ENCODE measurements at places on chromosomes 7 and 10.

GRCh38 chr7:20932785-20933527, 146.3 kb upstream of the SP8 start:
- no peak for DNase-seq

DNA sequence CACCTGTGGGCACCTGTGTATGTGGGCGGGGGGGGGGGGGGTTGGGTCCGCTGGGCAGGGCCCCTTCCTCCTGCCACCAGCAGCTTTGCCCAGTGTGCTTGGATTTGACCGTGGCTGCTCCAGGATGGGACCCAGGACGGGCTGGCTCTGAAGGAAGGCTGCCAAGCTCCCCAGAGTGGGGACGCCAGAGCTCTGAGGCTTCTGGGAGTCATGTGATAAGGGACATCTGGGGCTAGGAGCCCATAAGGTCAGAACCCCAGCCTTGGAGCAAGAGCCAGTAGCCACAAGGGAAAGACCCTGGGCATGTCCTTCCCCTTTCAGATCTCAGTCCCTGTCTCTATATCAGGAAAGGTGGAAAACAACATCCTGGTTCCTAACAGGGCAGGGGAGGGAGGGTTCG, 21.8 kb upstream of the AMZ1 start:
- no peak for DNase-seq

DNA sequence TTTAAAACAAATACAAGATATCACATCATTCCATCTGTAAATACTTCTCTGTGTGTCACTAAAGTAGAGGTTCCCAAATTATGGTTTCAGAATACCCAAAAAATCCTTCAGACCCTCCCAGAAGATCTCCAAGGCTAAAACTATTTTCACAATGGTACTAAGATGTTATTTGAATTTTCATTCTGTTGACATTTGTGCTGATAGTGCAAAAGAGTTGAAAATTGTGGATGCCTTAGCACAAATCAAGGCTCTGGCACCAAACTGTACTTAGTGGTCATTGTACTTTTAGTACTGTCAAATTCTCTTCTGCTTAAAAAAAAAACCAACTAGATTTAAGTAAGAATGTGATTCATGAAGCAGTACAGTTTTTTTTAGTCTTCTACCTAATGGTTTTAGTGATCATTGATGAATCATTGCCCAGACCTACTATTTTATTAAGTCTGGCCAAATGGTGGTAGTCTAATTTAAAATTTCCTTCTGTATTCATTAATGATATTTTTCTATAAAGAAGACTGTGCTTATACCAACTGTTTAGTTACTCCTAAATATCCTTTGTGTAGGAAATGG, 50.5 kb downstream of the TPST1 start:
- no peak for DNase-seq

DNA sequence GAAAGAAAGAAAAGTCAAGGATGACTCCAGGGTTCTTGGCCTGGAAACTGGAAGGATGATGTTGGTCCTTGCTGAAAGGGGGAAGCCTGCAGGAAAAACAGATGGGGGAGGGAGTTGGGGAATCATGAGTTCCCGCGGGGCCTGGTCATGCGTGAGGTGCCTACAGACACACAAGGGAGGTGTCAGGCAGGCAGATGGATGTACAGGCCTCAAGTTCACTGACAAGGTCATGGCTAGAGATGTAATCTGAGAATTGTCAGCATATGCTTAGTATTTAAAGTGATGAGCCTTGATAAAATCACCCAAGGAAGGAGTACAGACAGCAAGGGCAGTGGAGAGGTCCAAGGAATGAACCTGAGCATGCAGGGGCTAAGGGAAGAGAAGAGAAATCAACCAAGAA, 46.8 kb downstream of the DLG5 start:
- no peak for DNase-seq

GRCh38 chr10:75121322-75121721, 9.9 kb downstream of the SAMD8 start:
- no peak for DNase-seq

Data from activated T-cell treated with anti-CD3 and anti-CD28 coated beads for 24 hours (primary cell).